ENCODE measurements at places on chromosomes 11 and 22.

- no peak for DNase-seq
Measured at GRCh38 chr11:129930296-129930695, 34.9 kb upstream of the NFRKB start.

- DNase-seq: no peak
Measured at GRCh38 chr11:116835042-116835772, 2.2 kb downstream of the APOA1 start.

DNA sequence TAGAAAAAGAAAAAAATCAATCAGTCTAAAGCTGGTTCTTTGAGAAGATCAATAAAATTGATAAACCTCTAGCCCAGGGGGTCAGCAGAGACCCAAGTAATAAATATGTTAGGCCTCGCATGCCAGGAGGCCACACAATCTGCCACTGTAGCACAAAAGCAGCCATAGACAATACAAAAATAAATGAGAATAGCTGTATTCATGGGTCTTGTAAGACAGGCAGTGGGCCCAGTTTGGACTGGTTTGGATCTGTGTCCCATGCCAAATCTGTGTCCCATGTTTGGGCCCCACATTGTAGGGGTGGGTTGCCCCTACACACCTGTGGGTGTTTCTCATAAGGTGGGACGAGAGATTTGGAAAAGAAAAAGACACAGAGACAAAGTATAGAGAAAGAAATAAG lies 6.6 kb upstream of the PLAAT4 start:
- DNase-seq: no peak

DNA sequence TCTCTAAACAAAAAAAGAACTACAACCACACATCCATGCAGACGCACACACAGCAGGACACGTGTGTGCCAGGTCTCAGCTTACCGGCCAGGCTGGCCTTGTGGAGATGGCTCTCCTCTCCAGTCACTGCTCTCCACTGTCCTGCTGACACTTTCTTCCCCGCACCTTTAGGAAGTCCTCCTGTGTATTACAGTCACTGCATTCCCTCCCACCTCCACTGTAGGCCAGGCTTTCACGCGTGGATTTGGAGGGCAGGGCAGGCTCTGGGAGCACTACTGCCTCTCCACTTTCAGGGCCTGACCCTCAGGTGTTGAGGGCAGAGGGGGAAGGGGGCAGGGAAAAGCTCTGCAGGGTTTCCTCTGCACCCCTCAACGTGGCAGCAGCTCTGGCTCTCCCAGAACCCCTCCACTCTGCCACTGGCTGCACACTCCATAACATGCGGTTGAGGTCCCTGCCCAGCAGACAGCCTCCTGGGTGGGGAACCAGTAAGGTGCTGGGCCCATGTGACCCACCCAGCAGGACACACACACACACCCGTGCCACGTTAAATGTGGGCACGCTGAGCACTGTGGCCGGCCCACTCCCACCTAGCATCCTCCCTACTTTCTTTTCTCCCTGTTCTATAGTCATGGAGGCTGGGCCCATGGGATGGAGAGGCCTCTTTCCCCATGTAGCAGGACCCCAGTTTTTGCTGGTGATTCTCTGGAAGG lies 107.0 kb upstream of the PITPNB start:
- no peak for DNase-seq

- DNase-seq: peak; percentile 88
Measured at GRCh38 chr11:77602381-77603088, 12.8 kb downstream of the AQP11 start.

DNA sequence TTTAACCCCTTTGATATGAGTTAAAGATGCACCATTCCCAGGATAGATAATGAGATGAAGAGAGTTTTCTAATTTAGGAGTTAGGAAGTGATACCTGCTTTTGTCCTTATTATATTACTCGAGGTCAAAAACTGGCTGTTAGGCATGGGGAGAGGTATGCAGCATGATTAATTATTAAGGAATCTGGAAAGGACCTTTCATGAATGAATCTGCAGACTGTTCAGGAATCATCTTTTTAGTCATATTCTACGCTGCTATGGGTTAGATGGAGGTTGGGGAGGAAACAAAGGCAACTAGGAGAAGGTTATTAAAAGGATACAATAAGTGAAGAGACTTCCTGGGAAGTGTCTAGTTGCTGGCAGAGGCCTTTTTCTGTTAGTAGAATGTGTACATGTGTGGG lies 492.4 kb upstream of the CCDC90B start:
- peak; percentile 31 for DNase-seq

DNA sequence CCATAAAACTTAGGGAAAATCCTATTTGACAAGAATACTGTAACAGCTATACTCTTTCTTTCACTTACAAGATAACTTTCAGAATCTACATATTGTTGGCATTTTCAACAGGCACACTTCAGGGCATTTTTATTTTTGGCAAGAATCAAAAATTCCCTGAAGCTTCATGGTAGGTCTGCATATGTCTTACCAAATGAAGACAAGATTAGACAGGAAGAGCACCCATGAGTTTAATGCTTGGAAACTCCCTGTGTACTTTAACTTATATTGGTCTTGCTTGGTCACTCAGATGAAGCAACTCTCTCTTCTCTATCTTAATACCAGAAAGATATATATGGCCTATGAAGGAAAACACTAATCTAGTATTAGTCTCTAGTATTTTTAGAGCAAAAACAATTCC lies 137.7 kb downstream of the ATG16L2 start:
- DNase-seq: no peak

- peak; percentile 20 for DNase-seq
Measured at GRCh38 chr11:104163100-104164027, 583 bp downstream of the PDGFD start.

DNA sequence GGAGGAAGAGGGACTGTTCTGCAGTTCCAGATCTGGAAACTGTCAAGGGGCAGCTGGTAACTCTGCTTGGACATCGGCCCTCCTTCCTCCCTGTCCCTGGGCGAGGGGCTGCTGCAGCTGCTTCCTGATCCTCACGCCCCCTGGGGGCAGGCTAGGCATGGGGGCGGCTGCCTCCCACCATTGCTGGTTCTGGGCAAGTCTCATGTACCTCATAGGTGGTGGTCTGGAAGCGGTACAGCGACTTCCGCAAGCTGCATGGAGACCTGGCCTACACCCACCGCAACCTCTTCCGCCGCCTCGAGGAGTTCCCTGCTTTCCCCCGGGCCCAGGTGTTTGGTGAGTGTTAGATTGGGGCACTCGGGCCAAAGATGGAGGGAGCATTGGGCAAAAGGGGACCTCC lies 5.0 kb downstream of the SNX15 start:
- no peak for DNase-seq

DNA sequence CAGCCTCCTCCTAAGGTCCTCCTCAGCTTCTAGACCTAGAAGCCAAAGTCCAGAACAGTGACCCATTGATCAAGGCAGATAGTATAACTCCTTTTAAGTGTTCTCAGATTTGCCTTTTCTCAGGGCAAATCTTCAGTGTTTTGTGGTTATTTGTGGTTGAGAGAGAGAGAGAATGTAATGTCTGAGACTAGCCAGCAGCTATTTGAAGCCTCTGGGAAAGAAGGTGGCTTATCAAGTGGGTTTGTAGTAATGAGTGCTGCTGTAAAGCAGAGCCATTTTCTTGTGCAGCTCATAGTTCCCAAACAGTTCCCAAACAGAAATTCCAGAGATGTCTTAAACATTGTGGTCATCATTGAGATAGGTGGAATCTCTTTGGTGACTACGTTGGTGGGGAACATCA lies 89.5 kb downstream of the RNF169 start:
- DNase-seq: no peak

- DNase-seq: no peak
Measured at GRCh38 chr11:15665368-15665871, 550.7 kb downstream of the INSC start.

- peak; percentile 56 for DNase-seq
Measured at GRCh38 chr11:125263268-125263790, 98.8 kb downstream of the PKNOX2 start.

GRCh38 chr11:83726316-83726715 lies 440.1 kb upstream of the CCDC90B start:
- DNase-seq: no peak

DNA sequence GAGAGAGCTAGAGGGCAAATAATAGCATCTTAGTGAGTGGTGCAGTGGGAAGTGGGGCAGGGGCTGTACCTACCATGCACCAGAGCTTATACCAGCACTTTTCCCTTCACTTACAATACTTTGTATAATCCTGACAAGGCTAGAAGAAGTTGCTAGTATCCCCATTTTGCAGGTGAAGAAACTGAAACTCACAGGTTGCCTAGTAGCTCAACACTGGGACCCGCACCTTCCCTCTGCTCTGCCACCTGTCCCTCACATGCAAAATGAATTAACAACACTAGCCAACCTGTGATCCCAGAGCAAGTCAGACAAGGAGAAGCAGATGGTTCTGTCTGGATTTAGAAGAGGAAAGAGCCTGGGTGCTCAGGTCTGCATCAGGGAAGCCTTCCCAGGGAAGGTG lies 510.4 kb downstream of the BUD13 start:
- no peak for DNase-seq

GRCh38 chr11:61896665-61897386 lies 5.5 kb upstream of the FADS3 start:
- DNase-seq: no peak

- peak; percentile 31 for DNase-seq
Measured at GRCh38 chr11:75465701-75466531, 32.9 kb upstream of the KLHL35 start.

- no peak for DNase-seq
Measured at GRCh38 chr22:17678817-17679385, 40.3 kb downstream of the BCL2L13 start.

GRCh38 chr22:25818541-25818940 lies 76.6 kb downstream of the MYO18B start:
- DNase-seq: no peak

Measured in A172 (cell line).